ENCODE measurements at places on chromosomes 11 and 22.

DNA sequence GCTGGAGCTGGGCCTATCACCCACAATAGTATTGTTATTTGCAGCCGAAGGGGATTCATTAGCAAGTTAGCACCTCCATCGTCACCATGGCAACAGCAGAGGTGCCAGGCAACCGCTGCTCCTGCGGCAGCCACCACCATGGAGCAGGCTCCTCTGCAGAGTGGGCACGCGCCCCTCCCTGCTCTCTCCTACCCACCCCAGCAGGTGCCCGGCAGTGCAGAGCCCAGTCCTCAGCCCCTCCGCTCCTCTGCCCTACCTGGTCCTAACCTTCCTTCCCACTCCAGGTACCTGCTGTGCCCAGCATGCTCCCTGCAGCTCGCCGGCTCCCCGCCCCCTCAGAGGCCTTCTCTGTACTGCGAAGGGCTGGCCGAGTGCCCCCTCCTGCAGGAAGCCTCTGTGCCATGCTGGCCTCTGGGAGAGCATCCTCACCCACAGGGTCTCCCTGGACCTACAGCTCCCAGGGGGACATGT lies 3.6 kb downstream of the DUSP8 start:
- DNase-seq: no peak

DNA sequence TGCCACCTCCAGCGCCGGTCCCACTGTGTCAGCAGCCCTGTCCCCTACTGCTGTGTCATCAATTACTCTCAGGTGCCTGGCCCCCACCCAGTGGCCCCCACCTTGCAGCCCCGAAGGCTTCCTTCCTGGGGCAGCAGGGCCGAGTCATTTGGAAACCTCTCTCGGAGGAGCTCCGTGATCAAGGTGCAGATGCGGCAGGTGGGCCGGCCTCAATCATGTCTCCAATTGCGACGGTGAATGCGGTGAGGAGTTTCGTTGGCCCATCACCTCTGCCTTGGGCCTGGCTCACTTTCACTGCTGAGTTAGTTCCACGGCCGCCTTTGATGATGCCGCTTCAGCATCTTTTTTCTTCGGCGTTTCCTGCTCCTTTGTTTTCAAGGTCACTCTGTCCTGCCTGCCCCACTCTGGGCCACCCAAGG lies 11.3 kb upstream of the CXCR5 start:
- no peak for DNase-seq

GRCh38 chr11:115933564-115933963 lies 429.3 kb upstream of the CADM1 start:
- DNase-seq: no peak

DNA sequence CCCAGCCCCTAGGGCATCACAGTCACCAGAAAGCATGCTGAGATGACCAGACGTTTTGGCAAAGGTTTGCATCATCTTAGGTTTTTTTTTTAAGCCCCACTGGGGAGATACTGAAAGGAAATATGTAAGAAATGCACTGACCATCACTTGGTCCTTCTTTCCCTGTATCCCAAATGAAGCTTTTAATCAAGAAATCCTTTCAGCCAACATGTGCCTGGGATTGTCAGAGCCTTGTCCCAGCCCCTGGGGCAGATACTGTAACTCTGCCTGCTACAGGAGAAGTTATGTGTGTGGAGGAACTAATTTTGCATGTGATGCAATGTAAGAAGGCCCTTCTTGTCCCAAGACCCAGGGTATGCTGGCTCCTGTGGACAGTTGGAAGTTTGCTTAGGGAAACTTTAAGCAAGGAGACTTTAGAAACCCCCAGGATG lies 65.6 kb downstream of the PPFIBP2 start:
- peak; percentile 46 for DNase-seq

DNA sequence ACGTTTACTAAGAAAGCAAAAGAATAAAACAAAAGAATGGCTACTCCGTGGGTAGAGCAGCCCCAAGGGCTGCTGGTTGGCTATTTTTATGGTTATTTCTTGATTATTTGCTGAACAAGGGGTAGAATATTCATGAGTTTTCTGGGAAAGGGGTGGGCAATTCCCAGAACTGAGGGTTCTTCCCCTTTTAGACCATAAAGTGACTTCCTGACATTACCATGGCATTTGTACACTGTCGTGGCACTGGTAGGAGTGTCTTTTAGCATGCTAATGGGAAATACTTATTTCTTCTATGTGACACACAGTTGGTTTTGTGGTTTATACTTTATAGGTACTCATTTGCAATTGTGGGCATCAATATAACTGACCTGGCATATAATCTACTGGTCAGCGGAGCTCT lies 56.3 kb downstream of the SLN start:
- no peak for DNase-seq

DNA sequence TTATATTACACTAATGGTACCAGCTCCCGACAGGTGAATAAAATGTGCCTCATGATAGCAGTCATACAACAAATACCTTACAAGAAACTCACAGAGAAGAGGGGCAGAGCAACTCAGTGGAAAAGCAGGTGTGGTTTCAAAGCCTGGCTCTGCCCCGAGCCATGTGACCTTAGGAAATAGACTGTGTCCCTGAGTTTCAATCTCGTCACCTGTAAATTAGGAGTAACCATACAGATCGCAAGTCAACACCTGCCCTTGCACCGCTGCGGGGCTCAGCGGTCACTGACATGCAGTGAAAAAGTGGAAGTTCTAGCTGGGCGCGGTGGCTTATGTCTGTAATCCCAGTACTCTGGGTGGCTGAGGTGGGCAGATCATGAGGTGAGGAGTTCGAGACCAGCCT lies 11.9 kb upstream of the MRTFA start:
- no peak for DNase-seq

GRCh38 chr22:19871023-19871844 lies 16.6 kb upstream of the GNB1L start:
- DNase-seq: no peak

DNA sequence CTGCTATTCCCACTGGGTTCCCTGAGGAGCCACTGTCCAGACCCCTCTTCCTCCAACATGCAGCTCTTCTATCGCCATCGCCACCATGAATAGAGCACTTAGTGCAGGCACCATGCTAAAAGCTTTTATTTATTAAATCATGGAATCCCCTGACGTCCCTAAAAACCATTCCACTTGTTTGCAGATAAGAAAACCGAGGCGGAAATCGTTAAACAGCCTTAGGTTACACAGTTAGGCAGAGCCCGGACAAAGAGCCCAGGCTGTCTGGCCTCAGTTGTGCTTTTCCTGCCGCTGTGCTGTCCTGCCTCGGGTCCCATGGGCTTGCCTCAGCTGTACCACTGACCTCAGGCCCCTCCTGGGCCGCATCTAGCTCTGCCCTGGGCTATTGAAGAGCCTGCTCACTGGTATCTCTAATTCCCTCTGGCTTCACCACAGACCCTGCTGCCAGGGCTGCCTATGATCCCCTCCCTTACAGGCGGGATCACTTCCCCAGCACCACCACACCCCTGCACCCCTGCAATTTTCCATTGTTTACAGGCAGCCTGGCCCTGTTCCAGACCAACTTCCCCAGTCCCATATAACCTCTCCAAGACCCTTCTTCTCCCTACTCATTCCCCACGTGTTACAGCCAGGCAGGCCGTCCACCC lies 13.0 kb upstream of the TUB start:
- no peak for DNase-seq

- DNase-seq: no peak
Observed at GRCh38 chr11:113554526-113554925, 79.3 kb upstream of the DRD2 start.

- peak; percentile 63 for DNase-seq
Observed at GRCh38 chr22:45441138-45441537, 27.6 kb downstream of the RIBC2 start.

GRCh38 chr22:37137903-37138665 lies 11.6 kb downstream of the IL2RB start:
- no peak for DNase-seq

GRCh38 chr22:40263191-40263590 lies 83.1 kb upstream of the ADSL start:
- DNase-seq: no peak

DNA sequence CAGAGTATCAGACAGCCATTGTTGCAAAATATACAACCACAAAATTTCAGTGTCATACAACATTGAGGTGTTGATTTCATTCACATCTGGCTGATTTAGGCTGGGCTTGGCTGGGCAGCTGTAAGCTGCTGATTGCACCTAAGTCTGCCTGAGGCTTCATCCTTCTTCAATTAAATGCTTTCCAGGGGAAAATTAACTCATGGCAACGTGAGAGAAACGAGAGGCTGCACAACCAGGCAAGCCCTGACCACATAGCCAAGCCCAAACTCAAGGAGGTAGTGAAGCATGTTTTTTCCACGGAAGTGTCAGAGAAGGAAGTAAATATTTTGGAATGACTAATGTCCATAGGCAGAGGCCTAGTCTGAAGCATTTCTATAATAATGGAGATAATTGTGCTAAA lies 273.8 kb upstream of the ZC3H12C start:
- no peak for DNase-seq

DNA sequence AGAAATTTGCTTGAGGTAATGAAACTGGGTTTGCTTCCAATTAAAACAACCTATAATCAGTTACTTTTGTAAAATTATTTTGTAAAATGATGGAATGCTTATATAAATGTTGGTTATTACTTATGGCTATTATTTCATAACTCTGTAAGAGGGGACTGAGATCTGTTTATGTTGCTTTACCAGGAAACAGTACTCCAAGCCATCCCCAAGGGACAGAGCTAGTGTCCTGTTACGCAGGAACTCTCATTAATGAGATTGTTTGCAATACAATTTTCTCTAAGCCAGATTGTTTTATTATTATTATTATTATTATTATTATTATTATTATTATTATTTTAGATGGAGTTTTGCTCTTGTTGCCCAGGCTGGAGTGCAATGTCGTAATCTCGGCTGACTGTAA lies 2.3 kb upstream of the NOX4 start:
- DNase-seq: no peak

GRCh38 chr22:46033256-46034200 lies 56.6 kb upstream of the WNT7B start:
- no peak for DNase-seq

- no peak for DNase-seq
Observed at GRCh38 chr11:77201991-77202841, 74.2 kb downstream of the MYO7A start.

DNA sequence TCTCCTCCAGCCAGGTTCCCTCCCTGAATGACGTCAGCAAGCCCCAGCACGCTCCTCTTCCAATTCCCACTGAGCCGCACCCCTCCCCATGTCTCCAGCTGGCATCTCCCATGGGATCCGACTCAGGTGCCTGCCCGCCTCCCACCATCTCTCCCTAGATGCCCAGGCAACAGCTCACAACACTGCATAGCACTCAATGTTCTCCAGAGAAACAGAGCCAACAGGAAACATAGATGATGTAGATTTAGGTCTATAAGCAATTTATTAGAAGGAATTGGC lies 532.3 kb downstream of the BRD1 start:
- no peak for DNase-seq

DNA sequence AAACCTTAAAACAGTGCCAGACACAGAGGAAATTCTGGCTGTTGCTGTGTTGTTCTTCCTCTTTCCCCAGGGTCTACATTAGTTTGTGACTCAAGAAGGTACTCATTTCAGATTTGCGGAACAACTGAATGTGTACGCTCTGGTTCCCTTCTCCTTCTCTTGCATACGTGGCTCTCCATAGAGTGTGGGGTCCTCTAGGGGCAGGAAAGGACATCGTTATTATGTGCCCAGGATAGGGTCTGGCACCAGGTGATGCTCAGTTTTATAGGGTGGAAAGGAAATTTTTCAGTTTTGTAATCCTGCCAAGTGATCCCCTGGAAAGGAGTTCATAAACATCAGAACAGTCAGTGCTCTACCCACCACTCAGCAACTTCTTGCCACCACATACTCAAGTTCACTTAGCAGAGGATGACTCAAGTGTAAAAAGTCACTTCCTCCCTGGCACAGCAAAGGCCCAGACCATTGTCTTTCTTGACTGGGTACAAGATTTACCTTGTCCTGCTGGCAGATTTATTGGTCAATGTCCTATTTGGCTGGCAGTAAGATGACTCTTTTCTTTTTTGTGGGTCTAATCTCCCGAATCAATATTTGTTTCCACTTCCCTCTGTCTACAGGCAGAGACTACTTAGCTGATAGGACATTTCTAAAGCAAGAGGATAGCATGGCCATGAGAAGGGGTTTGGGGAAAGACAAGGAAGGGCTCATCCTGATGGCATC lies 246.0 kb upstream of the TENM4 start:
- DNase-seq: no peak

DNA sequence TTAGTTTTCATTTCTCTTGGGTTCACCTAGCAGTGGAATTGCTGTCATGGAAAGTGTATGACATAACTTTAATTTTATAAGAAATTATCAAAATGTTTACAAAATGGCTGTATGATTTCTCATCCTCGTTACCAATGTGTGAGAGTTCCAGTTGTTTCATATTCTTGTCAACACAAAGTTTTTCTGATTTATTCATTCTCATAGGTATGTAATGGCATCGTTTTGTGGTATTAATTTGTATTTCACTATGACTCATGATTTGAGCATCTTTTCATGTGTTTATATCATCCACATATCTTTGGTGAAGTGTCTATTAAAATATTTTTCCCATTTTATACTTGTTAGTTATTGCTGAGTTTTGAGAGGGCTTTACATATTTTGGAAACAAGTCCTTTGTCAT lies 5.5 kb downstream of the FAM111B start:
- no peak for DNase-seq

DNA sequence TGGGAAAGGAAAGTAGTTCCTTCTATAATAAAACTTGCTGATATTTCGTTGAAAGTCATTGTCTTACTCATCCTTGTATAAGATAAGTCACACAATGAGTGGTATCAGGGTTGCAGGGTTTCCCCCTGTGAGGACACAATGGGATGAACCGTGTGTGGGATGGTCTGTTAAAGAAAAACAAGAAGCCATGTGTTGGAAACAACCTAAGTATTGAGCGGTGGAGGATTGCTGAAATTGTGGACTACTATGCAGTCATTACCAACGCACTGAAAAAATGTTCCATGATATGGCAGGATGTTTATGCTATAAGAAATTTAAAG lies 28.6 kb downstream of the PTPRJ start:
- DNase-seq: no peak

- no peak for DNase-seq
Observed at GRCh38 chr11:19800714-19801519, 88.3 kb downstream of the NAV2 start.

DNA sequence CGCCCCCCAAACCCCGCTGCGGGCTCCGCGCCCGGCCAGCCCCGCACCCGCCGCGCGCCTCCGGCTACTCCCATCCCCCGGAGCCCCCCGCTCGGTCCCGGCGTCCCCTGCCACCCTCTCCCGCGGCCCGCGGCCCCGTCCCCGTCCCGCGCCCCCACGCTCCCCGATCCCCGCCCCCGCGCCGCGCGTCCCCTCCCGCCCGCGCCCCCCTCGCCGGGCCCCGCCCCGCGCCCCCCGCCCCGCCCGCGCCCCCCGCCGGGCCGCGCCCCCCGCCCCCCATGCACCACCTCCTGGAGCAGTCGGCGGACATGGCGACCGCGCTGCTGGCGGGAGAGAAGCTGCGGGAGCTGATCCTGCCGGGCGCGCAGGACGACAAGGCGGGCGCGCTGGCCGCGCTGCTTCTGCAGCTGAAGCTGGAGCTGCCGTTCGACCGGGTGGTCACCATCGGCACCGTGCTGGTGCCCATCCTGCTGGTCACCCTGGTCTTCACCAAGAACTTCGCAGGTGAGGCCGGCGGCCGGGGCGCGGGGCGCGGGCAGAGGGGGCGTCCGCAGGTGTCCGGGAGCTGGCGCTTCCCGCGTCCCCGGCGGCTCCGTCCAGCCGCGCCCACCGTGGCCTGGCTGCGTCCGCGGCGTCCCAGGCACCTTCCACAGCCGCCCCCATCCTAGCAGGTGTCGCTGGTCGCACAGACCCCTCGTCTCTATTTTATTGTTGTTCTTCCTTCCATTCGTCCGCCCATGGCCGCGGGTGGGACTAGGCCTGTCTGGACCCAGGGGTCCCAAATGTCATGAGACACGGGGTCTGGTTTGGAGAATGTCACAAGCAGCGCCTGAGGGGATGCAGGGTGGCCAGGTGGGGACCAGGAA lies at the start of gene PANX2:
Gene PANX2, plus strand, starts transcription at position 279 of the 866 bp plus-strand sequence. Its CDS starts 0 bp downstream, at position 279.
- DNase-seq: no peak
